Ammon's horn (tissue), 1 donor: ENCODE measurements at places on chromosomes 2 and 18.

DNA sequence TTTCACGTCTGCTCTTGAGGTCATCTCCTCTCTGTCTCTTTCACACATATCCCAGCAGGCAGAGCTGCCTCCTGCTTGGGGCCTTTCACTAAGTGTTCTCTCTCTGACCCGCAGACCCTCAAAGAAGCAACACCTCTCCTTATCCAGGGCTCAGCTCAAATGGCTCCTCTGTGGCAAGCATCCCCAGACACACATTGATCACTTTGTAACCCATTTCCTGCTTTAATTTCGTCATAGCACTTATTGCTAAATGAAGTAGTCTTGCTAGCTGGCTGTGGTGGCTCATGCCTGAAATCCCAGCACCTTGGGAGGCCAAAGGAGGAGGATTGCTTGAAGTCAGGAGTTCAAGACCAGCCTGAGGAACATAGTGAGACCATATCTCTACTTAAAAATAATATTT is 41.4 kb downstream of the SGPP2 start:
- no peak for DNase-seq

DNA sequence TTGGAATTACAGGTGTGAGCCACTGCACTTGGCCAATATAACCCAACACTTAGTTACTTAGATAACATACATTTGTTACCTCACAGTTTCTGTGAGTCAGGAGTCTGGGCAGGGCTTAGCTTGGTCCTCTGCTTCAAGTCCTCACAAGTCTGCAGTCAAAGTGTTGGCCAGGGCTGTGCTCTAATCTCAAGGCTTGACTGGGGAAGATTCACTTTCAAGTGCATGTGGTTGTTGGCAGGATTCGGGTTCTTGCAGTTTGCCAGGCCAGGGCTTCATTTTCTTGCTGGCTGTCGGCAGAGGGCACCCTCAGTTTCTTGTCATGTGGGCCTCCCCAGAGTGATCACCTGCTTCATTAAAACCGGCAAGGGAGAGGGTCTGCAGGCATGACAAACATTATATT is 103.7 kb downstream of the SLC4A3 start:
- DNase-seq: no peak

- no peak for DNase-seq
These were observed 339.4 kb upstream of the TNP1 start for GRCh38 chr2:217199255-217199630.

GRCh38 chr2:137383391-137383790 is 580.9 kb upstream of the HNMT start:
- no peak for DNase-seq

DNA sequence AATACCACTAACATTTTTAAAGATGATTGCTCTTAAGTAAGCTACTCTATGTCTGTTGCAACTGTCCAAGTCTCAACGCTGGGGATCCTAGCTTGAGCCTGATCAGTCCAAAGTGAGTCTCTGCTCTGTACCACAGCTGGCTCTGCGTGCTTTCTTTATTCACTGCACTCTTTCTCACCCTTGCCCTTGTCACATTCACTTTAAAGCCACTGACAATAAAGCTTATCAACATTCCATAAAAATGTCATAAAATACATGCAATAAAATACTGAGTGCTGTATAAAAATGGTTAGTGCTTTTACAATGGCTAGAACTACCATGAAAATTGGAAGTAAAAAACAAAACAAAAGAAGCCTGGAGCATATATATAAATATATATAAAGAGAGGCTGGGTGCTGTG is 45.5 kb upstream of the LRRTM4 start:
- no peak for DNase-seq

- peak; percentile 64 for DNase-seq
These were observed 37.9 kb downstream of the LYPD1 start for GRCh38 chr2:132632000-132632649.

DNA sequence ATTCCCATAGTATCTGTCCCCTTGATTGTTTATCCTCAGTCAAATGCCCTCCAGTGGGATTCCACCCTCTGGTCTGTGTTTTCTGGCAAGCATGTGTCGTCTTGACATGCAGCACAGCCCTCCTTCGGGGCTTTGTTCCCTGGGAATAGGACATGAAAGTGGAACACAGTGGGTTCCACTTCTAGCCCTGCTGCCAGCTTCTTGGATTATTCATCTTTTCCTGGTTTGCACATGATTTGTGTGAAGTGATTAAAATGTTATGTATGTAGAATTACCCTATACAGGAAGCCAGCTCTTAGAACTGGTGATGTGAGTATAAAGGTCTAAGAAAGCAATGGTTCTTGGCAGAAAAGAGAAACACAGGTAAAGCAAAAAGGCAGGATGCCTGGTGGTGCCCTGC is 142.3 kb downstream of the TANC1 start:
- DNase-seq: no peak

- no peak for DNase-seq
These were observed 341.5 kb upstream of the ATP5MC3 start for GRCh38 chr2:175523001-175523400.

DNA sequence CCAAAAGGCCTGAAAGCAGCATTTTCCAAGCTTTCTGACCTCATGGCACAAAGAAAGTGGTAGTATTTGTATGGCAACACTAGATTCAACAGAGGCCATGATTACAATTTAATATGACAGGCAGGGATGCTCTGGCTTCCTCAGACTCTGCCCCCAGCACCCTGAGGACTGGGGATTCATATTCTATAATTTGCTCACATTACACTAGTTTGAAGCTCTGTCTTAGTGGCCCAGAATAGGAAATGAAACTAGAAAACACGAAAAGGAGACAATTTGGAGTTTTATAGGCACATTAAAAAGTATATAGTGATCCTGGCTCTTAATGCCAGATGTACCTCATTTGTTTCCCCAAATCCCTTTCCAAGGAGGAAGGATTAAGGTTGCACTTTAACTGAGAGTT is 173.0 kb upstream of the STK17B start:
- no peak for DNase-seq
